ENCODE measurements at places on chromosomes 11 and 22. TPM values are rescaled to one million over a fixed set of nuclear protein-coding genes. Genes with fewer than 3 reads are reported as not detected.

Gene HOATZ
- total RNA-seq = not detected

Gene MS4A4E
- not detected for total RNA-seq

Gene TMEM132A
- total RNA-seq = 9.3 TPM

Gene YPEL4
- total RNA-seq = 0.26 TPM

Gene SCN4B
- 1.6 TPM for total RNA-seq

DNA sequence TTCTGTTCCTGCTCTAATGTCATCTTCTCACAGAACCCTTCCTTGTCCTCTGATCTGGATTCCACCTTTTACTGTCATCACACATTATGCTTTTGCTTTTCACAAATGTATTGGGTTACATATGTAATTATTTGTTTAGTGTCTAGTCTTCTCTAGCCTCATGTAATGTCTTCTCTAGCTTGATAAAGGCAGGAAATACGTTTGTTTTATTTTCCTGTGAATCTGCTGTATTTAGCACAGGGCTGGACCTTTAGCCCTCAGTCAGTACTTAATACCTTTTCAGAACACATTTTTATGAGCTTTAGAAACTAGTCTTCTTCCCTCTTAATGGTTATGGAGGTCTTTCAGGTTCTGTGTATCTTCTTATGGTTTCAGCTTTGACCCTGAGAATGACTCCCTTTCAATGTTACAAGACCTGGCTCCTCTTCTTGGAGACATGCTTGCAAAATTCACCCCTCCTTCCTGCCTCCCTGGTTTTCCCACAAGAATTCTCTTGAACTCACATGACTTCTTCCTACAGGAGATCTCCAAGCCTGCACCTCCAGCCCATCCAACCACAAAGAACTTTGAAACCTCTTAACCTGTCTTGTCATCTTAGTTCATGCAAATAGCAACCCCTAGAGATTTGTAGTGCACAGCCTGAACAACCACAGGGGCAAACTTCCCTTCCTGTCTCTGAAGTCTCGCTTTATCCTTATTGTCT is 132.7 kb upstream of the DDI1 start:
- no peaks in the 10 kb centered on the region for H3K27me3 ChIP-seq
- H3K36me3 ChIP-seq = no peaks in the 10 kb centered on the region
- DNase-seq = no peak
- H3K27ac ChIP-seq = no peak overlapping the region
- no peak overlapping the region for H3K4me3 ChIP-seq
- H3K4me1 ChIP-seq = no peaks in the 10 kb centered on the region

GRCh38 chr11:10462746-10463300 is 7.8 kb downstream of the AMPD3 start:
- H3K4me1 ChIP-seq = no peaks in the 10 kb centered on the region
- H3K27me3 ChIP-seq = no peaks in the 10 kb centered on the region
- H3K36me3 ChIP-seq = no peaks in the 10 kb centered on the region
- no peak overlapping the region for H3K27ac ChIP-seq

- no peaks in the 10 kb centered on the region for H3K4me1 ChIP-seq
- no peak overlapping the region for H3K4me3 ChIP-seq
- no peaks in the 10 kb centered on the region for H3K27me3 ChIP-seq
- H3K36me3 ChIP-seq = no peaks in the 10 kb centered on the region
Measured at GRCh38 chr11:107804971-107805370, 53.6 kb downstream of the SLC35F2 start.

DNA sequence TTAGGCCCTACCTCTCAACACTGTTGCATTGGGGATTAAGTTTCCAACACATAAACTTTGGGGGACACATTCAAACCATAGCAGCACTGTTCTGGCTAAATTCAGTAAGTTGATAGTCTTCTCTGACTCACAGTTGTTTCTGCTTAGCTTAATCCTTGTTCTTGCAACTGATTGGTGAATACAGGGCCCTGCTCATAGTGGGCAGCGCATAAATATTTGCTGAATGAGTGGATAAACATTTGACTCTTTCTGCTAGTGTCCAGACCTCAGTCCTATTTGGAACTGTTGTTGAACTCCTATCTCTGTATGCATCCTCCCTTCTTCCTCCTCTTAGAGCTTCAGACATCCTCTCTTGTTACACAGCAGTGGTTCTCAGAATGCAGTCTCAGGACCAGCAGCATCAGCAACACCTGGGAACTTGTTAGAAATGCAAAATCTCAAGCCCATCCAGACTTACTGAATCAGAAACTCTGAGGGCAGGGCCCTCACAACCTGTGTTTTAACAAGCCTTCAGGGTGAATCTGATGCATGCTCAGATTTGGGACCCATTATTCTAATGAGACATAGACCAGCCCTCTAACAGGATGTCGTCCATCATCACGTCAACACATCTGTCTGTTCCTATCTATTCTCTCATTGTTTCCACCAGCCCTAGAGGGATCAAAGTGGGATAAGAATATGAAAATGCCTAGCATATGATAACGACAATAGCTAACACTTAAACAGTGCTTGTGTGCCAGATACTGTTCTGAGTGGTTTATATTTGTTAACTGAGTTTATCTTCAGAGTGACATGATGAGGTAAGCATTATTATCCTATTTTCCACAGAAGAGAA is 22.3 kb downstream of the SPON1 start:
- H3K4me3 ChIP-seq = no peak overlapping the region
- H3K27me3 ChIP-seq = no peaks in the 10 kb centered on the region
- no peak overlapping the region for H3K27ac ChIP-seq
- no peaks in the 10 kb centered on the region for H3K4me1 ChIP-seq

DNA sequence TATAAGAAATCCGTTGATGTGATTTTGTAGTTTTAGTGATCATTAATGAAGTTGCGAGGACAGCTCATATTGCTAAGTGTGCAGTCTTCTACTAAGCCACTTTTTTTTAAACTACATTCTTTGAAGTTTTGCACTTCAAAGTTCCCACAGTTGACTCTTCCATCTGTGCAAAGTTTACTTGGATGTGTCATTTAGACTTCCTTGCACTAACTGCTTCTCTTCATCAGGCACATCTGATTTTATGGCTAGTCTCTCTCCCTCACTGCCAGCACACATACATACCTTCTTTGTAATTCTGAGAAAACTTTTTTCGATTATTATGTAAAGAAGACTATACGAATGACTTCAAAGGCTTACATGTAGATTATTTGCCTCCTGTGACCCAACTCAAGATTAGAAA is 250.0 kb downstream of the DYNC2H1 start:
- H3K4me3 ChIP-seq = no peak overlapping the region
- no peak for DNase-seq
- H3K36me3 ChIP-seq = no peaks in the 10 kb centered on the region
- no peaks in the 10 kb centered on the region for H3K4me1 ChIP-seq

DNA sequence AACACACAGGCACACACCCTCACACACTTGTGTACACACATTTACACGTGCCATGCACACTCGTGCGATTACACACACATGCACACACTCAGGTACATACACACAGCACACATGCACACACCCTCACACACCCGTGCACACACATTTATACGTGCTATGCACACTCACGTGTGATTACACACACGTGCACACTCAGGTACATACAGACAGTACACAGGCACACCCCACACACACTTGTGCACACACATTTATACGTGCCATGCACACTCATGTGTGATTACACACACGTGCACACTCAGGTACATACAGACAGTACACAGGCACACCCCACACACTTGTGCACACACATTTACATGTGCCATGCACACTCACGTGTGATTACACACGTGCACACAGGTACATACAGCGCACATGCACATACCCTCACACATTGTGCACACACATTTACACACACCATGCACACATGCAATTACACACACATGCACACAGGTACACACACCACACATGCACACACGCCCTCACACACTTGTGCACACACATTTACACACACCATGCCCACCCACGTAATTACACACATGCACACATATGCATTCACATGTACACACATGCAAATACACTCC is 4.6 kb downstream of the IFITM10 start:
- H3K27me3 ChIP-seq = no peaks in the 10 kb centered on the region
- H3K4me3 ChIP-seq = no peak overlapping the region
- H3K4me1 ChIP-seq = peaks cover 35% of the 10 kb centered on the region
- no peaks in the 10 kb centered on the region for H3K36me3 ChIP-seq
- DNase-seq = no peak
- H3K27ac ChIP-seq = no peak overlapping the region

DNA sequence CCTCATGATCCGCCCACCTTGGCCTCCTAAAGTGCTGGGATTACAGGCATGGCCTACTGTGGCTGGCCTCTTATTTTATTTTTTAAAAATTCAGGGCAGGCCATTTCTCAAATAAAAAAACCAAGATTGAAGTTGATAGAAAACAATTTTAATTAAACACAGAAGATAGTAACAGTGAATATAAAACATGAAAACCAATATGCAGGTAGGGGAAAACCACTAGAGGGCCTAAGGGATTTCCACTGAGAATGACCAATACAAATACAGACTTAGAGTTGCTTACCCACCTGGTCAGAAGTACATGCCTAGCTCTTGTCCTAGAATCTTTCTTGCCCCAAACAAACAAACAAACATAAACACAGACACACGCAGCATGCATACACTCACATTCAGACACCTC is 1.7 kb upstream of the RTCB start:
- no peaks in the 10 kb centered on the region for H3K36me3 ChIP-seq
- no peaks in the 10 kb centered on the region for H3K27me3 ChIP-seq
- H3K27ac ChIP-seq = no peak overlapping the region
- no peak overlapping the region for H3K4me3 ChIP-seq
- peaks cover 23% of the 10 kb centered on the region for H3K4me1 ChIP-seq
- no peak for DNase-seq

DNA sequence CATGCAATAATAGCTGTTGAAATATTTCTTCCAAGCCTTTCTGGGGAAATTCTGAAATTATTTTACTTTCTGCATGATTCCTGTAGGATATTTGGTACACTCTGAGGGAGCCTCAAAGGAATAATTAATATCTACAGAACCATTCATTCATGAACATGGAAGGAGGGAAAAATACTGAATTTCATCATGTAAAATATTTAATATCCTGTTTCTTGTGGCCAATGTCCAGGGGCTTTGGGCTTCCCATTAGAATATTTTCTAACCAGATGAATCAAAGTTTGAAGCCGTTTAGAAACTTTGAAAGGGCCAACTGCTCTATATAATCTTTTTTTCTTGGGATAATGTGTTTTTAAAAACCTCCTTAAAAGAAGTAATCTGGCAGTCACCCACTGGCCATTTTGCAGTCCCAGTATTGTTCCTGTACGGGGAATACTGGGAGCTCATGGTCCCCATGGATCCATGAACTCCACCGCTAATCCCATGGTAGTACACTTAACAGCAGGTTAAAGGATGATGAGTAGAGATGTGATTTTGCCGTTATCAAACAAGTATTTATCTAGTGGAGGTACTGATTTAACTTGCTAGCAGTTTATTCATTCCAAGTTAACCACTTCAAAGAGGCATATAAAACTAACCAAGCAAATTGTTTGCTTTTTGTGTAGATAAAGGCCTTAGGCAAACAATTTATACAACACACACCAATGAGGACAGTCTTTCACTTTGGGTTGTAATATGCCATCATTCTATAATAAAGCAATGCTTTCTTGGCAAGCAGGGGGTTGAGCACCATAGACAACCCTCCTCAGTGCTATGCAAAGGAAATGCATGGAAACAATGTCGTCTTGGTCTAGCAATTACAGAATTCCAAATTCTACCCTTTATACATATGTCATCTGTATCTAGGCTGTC is 34.5 kb upstream of the BLID start:
- H3K4me1 ChIP-seq = no peaks in the 10 kb centered on the region
- H3K27me3 ChIP-seq = no peaks in the 10 kb centered on the region
- H3K36me3 ChIP-seq = no peaks in the 10 kb centered on the region

GRCh38 chr11:57742087-57742452 is 779 bp downstream of the SELENOH start:
- no peaks in the 10 kb centered on the region for H3K36me3 ChIP-seq
- peaks cover 16% of the 10 kb centered on the region for H3K4me1 ChIP-seq
- peak overlapping the region; percentile 81 for H3K4me3 ChIP-seq
- DNase-seq = no peak

DNA sequence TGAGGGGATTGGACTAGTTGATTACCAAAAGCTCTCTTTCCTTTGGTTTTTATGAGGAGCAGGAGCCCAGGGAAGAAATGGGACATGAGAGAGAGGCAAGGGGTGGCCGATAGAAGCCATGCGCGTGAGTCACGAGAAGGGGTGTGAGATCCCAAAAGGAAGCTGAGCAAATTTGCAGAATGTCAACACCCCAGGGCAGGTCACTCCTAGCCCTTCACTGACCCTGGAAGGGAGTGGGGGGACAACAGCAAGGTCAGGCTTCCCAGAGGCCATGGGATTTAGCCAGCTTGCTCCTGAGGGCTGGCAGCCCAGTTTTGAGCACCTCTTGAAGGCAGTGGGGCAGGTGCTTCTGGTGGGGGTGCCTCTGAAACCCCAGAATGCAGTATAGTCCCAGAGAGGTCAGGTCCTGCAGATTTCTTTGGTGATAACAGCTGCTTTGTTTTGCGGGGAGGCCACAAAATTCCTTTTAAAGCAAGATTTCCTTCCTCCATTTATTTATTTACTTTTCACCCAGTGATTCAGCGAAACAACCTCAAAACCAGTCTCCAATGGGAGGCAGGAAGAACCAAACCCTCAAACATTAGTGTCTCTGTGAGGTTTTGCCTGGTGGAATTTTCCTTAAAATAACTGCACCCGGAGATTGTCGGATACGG is 40.1 kb upstream of the TIMP3 start:
- H3K27me3 ChIP-seq = no peaks in the 10 kb centered on the region
- H3K4me3 ChIP-seq = no peak overlapping the region
- H3K4me1 ChIP-seq = no peaks in the 10 kb centered on the region
- no peaks in the 10 kb centered on the region for H3K36me3 ChIP-seq
- H3K27ac ChIP-seq = peak overlapping the region; percentile 56

- H3K4me1 ChIP-seq = no peaks in the 10 kb centered on the region
- H3K27ac ChIP-seq = no peak overlapping the region
- no peaks in the 10 kb centered on the region for H3K27me3 ChIP-seq
- H3K4me3 ChIP-seq = no peak overlapping the region
- DNase-seq = no peak
Measured at GRCh38 chr11:43708776-43709175, 28.2 kb downstream of the HSD17B12 start.

- no peak overlapping the region for H3K27ac ChIP-seq
- H3K4me1 ChIP-seq = no peaks in the 10 kb centered on the region
- no peak overlapping the region for H3K4me3 ChIP-seq
- H3K36me3 ChIP-seq = no peaks in the 10 kb centered on the region
- no peak for DNase-seq
Measured at GRCh38 chr11:64438986-64439771, 80.2 kb downstream of the RPS6KA4 start.

DNA sequence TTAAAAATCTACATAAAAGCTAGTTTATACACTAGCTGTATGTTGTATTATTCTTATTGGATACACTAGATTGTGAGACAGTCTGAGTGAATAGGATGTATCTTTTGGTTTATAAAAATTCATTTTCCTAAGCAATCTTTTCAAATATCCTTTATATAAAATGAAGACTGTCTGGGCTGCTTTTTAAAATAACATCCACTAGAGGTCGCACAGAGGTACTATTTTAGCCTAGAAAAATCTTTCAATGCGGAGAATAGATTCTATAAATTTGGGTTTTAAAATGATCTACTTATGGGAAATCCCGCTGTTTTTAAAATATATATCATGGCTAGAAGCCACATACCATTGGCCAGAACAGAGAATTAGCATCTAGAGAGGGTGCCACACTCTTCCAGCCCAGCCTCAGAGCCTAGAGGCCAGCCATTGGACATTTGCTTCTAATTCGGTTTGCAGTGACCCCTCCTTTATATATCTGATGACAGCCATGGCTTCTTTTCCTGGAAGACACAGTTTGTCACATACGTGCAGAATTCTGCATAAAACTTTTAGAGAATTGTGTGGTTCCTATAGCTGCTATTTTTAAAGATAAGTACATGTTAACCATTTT is 7.3 kb downstream of the C11orf97 start:
- H3K36me3 ChIP-seq = no peaks in the 10 kb centered on the region
- H3K4me3 ChIP-seq = no peak overlapping the region
- no peak overlapping the region for H3K27ac ChIP-seq
- H3K27me3 ChIP-seq = no peaks in the 10 kb centered on the region

All from body of pancreas (tissue), 4 donors.